ENCODE measurements at places on chromosomes 11 and 22. TPM values are rescaled to one million over a fixed set of nuclear protein-coding genes. Genes with fewer than 3 reads are reported as not detected.

DNA sequence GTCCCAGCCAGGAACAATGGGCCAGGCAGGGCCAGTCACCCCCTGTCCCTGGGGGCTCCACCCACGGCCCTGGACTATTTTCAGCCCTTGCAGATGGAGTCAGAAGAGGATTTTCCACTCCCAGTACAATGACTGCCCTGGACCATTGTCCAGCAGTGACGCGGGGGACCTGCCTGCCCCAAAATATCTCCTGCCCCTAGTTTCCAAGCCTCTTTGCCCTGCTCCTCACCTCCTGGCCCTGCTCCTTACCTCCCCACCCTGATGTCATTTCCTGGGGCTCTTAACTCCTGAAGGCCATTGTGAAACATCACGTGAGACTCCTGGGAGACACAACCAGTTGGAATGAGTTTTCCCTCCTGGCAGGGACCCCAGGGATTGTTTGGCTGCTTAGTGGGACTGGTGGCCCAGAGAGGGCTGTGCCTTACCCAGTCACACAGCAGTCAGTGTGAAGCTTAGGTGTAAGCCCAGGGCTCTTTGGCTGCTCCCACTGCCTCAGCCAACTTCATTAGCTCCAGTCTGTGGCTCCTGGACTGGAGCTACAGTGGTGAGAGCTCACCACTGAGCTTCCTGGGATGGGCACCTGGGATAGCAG, 22.2 kb downstream of the P2RY2 start:
- DNase-seq, result peak; percentile 49

DNA sequence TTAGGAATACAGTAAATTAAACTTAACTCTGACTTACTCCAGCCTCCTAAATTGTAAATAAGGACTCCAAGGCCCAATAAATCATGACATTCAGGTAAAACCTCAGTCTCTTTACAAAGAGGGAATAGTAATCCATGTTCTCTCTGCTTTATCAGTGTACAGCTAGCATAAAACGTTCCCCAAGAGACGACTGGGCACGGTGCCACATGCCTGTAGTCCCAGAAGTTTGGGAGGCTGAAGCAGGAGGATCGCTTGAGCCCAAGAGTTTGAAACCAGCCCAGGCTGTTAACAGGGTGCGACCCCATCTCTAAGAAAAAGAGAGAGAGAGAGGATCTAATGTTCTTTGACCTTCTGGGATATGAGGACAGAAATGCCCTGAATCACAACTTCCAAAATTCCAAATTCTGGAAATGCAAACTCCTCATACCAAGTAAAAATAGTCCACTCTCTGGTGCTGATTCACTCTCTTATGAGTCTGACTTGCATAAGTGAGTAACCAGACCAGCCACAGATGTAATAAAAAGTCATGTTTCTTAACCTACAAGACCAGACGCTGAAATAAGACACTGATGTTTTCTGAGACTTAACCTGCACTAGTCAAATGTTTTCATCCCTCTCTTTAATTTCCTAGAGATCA, 25.5 kb downstream of the NNMT start:
- peak; percentile 88 for DNase-seq

The OR2AG2 gene
- 0.15 TPM for total RNA-seq

- DNase-seq, result no peak
These were observed 142.7 kb downstream of the LRRC4C start for GRCh38 chr11:41316751-41317150.

DNA sequence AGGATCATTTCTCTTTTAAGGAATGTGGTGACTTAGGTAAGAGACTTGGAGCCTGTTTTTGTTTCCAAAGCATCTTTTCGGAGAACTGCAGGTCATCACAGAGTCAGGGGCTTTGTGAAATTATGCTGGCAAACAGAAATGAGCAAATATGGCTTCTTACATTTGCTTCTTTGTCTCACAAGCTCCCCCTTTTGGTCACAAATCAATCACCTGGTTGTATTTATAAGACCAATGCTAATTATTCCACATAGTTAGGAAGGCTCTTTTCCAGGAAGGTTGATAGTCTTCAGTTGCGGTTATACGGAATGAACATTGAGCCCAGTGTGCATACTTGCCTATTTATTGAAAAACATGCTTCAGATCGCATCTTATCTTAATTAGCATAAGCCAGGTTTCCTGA, 34.6 kb upstream of the CEP126 start:
- DNase-seq, result peak; percentile 34

- DNase-seq, result peak; percentile 70
These were observed 1071.2 kb downstream of the LRRC4C start for GRCh38 chr11:40388097-40388818.

DNA sequence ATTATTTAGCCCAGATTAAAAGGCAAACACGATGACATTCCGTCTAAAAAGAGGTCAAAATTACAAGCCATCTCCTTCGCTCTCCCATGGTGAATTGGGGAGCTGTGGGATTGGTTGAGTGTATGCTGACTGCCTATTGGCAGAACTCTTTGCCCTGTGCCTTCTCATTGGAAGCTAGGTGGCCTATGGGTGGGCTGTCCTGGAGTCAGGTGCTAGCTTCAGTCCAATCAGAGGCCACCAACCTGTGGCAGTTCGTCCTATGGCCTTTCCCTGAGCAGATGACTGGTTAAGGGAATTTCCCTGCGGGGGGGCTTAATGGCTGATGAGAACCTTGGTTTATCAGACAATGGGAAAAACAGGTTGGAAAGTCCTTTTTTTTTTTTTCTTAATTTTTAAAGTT, 3.2 kb upstream of the MTMR3 start:
- DNase-seq, result no peak

The TRIM66 gene
- 7.4 TPM for total RNA-seq

The DYNC2H1 gene
- 12.1 TPM for total RNA-seq

- DNase-seq, result no peak
These were observed 24.1 kb downstream of the ZBTB16 start for GRCh38 chr11:114083391-114084252.

The OR51E1 gene
- total RNA-seq, result not detected

GRCh38 chr22:48785792-48786678, 1041.6 kb downstream of the BRD1 start:
- DNase-seq, result no peak

DNA sequence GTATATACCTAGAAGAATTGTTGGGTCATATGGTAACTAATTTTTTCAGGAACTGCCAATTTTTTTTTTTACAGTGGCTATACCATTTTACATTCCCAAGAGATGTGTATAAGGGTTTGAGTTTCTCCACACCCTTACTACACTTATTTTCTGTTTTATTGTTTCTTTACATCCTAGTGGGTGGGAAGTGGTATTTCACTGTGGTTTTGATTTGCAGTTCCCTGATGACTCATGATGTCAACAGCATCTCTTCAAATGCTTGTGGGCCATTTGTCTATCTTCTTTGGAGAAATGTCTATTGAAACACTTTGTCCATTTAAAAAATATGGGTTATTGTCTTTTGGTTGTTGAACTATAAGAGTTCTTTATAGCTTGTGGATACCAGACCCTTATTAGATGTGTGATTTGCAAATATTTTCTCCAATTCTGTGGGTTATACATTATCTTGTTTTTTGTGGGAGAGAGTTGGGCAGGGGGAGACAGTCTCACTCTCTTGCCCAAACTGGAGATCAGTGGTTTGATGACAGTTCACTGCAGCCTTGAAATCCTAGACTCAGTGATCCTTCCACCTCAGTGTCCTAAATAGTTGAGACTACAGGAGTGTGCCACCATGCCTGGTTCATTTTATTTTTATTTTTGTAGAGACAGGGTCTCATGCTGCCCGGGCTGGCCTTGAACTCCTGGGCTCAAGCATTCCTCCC, 30.3 kb upstream of the PISD start:
- peak; percentile 44 for DNase-seq

GRCh38 chr11:45671246-45672171, 6.1 kb upstream of the CHST1 start:
- no peak for DNase-seq

DNA sequence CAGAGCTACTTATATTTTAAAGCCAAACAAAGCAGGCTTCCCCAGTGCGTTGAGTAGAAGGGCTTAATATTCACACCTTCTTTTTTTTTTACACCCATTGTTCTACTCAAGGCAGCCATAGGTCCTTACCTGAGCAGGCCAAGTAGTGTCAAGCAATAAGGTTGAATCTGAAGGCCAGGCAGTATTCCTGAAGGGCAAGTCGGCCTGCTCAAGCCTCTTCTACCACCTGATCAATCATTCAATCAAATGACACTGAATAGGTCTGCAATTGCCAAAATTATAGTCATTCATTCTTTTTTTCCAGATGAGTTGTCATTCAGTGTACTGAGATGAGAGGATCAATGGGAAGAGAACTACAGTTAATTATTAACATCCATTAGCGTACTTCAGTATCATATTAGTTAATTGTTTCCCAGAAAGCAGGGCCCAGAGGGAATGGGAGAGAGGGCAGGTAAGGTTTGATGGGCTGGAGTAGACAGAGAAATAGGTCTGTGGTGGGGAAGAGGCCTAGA, 11.9 kb upstream of the PPP2R1B start:
- no peak for DNase-seq

- no peak for DNase-seq
These were observed 189.0 kb upstream of the ANO3 start for GRCh38 chr11:26142891-26143290.

DNA sequence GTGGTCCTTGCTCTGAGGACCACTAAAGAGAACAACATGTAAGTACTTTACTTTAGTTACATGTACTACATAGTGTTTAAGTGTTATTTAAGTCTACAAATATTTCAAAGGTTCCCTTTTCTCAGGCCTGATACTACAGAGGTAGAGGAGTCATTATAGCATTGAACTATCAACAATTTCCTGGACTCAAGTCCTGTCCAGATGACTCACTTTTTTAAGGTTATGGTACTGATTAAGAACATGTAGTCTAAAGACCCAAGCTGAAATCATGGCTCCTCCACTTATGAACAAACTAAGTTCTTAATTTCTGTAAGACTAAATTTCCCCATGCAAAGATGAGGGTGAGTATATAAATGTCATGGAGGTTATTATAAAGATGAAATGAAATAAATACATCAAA, 74.7 kb downstream of the NARS2 start:
- no peak for DNase-seq

DNA sequence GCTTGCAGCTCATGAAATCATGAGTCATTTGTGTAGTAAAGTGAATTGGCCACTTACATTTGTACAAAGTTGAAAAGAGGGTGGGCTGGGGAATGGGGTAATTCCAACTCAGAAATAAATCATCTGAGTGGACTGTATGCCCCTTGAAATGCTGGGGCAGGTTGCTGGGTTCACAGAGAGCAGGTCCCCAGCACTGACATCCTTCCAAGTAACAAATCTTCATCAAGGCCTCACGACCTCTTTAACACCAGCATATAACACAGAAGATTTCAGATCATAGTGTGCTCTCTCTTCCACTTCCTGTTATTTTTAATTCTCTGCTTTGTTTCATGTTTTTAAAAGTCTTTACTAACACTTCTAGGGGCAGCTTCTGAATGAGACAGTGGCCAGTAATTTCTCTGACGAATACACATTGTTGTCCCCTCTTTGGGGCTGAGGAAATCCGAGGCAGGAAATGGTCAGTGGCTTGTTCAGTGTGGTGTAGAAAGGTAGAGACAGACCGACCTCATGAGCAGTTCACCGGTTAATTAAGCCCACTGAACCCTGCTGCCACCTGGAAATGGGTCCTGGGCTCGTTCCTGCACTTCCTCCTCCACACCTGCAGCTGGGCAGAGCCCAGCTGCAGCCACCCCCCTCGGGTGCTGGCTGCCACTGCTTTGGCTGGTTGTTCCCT, 127.7 kb downstream of the MAML2 start:
- peak; percentile 50 for DNase-seq

- no peak for DNase-seq
These were observed 18.2 kb upstream of the SYT13 start for GRCh38 chr11:45304111-45304991.

DNA sequence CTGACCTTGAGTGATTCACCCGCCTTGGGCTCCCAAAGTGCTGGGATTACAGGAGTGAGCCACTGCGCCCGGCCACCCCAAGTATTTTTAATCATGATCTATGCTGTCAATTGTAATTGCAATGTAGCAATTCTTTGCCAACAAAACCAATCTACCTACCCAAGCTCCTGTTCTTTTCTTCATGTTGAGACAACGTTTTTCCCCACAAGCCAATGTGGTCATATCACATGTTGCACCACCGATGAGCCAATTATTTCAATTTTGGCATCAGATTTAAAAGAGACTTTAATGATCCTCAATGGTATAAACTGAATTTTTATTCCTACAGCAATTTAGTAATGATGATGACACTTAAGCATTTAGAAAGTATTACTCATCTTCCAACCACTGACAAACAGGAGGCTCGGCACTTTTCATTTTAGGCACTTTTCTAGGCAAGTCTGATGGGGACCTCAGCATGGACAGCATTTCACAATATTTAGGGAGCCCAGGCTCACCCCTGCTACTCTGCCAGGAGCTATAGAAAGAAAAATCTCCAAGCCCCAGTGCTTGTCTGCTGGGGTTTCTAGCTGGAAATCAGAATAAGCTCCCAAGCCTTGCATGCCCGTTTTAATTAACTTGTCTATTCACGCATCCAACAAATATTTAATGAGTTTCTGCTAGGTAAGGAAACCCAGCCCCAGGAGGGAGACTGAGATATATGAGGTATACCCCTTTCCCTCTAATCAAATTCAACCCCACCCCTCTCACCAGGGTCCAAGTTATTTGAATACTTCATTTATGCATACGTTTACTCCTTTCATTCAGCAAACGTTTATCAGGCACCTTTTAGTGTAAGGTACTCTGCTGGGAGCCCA, 291.4 kb downstream of the ST3GAL4 start:
- DNase-seq, result peak; percentile 75

The GGA1 gene
- total RNA-seq, result 40.9 TPM

The PRCP gene
- 50.6 TPM for total RNA-seq

- DNase-seq, result no peak
These were observed 24.5 kb upstream of the CABP7 start for GRCh38 chr22:29695129-29695926.

The HORMAD2 gene
- not detected for total RNA-seq

DNA sequence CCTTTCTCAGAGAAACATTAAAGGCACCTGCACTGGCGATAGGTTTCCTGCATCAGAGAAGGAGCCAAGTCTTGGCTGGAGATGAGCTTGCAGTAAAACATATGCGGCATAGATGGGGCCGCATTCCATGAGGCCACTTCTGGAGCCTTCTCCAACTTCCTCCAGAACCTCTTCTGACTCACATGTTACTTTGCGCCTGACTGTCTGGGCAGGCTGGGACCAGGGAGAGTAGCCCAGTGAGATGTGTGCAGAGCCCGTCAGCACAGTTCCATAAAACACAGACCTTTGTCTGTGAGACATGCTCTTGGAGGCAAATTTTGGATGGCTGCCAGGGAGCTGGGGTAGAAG, 55.4 kb upstream of the BID start:
- no peak for DNase-seq

- DNase-seq, result no peak
These were observed 35.4 kb downstream of the SDHD start for GRCh38 chr11:112121981-112122615.

DNA sequence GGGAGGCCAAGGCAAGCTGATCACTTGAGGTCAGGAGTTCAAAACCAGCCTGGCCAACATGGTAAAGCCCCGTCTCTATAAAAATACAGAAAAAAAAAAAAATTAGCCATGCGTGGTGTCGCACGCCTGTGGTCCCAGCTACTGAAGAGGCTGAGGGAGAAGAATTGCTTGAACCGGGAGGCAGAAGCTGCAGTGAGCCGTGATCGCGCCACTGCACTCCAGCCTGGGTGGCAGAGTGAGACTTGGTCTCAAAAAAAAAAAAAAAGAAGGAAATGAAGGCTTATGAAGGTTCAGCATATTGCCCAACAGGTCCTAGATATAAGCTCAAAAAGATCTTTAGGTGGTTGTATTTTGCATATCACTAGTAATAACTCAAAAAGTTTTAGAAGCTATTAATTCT, 10.2 kb downstream of the ATL3 start:
- no peak for DNase-seq

The MS4A6A gene
- not detected for total RNA-seq

GRCh38 chr11:19598456-19598855, 114.2 kb upstream of the NAV2 start:
- no peak for DNase-seq
